Testis (tissue), 5 donors: ENCODE measurements at places on chromosomes 4 and X. TPM values are rescaled to one million over a fixed set of nuclear protein-coding genes. Genes with fewer than 3 reads are reported as not detected.

LGI2 gene
- 0.74 TPM for total RNA-seq

GAB3 gene
- 30.6 TPM for total RNA-seq

PCGF3 gene
- total RNA-seq = 84.8 TPM

POLR2B gene
- 104 TPM for total RNA-seq

NOX1 gene
- 1.2 TPM for total RNA-seq

G3BP2 gene
- 102 TPM for total RNA-seq

SUPT20HL2 gene
- total RNA-seq = 17.1 TPM
